ENCODE measurements at places on chromosomes 5 and 9.

GRCh38 chr9:107875571-107875980 lies 386.0 kb upstream of the KLF4 start:
- no peak for DNase-seq

DNA sequence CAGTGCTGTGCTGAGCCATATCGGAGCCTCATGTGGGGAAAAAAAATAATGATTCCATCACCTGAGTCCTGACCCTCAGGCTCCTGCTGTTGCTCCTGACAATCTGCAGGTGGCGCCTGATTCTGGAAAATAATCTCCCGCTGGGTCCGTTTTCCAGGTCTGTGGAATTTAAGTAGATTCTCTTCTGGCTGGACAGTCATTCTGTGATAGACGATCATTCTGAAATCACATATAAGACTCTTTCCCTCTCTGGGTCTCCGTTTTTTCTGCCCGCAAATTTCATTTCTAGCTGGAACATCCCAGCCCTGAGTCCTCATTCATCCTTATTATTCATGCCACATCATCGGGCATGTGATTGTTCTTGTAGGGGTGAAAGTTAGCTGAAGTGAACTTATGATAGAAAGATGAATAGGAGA lies 22.1 kb upstream of the STXBP1 start:
- DNase-seq, result peak; percentile 10

DNA sequence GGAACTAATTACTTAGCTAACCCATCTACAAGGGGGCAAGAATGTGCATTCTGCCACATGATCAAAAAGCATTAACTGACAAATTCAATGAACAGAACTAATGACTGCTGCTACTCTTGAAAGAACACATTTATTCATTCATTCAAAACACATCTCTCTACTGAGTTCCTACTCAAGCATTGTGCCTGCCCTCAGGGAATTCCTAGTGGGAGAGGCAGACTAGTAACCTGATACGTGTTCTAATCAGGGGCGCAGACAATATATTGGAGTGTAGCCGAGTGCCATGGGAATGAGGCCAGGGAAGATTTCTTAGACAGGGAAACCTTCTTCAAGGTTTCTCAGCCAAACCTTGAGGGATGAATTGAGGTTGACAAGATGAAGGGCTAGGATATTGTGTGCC lies 56.7 kb upstream of the PAPPA start:
- DNase-seq, result no peak

- no peak for DNase-seq
These were observed 333.1 kb downstream of the ASTN2 start for GRCh38 chr9:117081641-117082317.

- no peak for DNase-seq
These were observed at the start of gene PDLIM4 for GRCh38 chr5:132257131-132258101. PDLIM4 (plus strand) TSS chr5:132257696; CDS start chr5:132257735, 39 bp downstream.

- DNase-seq, result no peak
These were observed 148.7 kb upstream of the RANBP3L start for GRCh38 chr5:36450229-36451014.

GRCh38 chr5:116527582-116527981 lies 47.0 kb downstream of the SEMA6A start:
- DNase-seq, result no peak

GRCh38 chr9:70539526-70539925 lies 125.1 kb upstream of the KLF9 start:
- no peak for DNase-seq

DNA sequence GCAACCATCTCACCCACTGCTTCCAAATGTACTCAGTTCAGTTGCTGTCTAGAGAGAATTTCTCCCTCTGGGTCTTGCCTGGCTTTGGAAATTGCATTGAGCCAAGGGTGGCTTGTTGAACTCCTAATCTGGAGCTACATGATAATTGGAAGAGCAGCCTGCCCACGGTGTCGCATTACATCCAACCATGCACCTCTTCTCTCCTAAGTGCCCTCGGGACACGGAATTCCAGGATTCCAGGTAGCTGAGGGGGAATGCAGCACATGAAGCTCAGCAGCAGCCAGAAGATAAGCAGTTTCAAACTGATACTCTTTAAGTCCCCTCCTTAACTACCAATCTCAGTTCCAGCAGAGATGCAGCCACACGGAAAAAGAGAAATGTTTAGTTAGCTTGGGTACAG lies 509.4 kb upstream of the KLF4 start:
- no peak for DNase-seq

DNA sequence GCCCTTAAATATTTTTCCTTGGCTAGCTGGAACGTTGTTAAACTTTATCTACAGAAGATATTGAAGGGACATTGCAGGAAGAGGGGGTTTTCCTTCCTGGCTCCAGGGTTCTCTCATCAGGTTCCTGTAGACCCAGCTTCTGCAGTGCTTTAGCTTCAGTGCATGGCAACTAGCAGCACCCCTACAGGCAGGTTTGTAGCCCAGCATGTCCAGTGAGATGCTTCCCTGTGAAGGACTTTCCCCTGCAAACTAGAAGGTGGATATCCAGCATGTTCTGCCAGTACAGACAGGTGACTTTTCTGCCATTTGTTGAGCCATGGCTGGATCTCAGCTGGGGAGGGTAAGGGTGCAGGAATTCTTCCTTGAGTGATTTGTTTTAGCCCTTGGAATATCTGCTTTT lies 10.4 kb downstream of the CCL28 start:
- DNase-seq, result no peak

GRCh38 chr9:10168241-10168640 lies 444.6 kb downstream of the PTPRD start:
- no peak for DNase-seq

- peak; percentile 6 for DNase-seq
These were observed 32.9 kb upstream of the MAN2A1 start for GRCh38 chr5:109656829-109657228.

DNA sequence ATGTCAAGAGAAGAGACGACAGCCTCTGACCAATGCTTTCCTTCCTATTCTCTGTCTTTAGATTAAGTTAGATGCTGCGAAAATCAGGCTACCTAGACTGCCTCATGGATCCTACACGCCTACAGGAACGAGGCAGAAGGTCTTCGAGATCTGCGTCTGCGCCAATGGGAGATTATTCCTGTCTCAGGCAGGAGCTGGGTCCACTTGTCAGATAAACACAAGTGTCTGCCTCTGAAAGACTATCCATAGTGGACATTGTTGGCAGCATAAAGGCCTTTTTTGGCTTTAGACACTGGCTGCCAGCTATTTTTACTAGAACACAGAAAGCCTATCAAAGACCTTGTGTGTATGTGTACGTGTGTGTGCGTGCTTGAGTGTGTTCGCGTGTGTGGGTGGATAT lies 90.9 kb upstream of the PPP1R2B start:
- DNase-seq, result no peak

GRCh38 chr9:4849369-4849768 lies 56.6 kb downstream of the RCL1 start:
- no peak for DNase-seq

- no peak for DNase-seq
These were observed 189.7 kb upstream of the TLE4 start for GRCh38 chr9:79382044-79382443.

- no peak for DNase-seq
These were observed 27.6 kb upstream of the TSLP start for GRCh38 chr5:111043712-111044506.

DNA sequence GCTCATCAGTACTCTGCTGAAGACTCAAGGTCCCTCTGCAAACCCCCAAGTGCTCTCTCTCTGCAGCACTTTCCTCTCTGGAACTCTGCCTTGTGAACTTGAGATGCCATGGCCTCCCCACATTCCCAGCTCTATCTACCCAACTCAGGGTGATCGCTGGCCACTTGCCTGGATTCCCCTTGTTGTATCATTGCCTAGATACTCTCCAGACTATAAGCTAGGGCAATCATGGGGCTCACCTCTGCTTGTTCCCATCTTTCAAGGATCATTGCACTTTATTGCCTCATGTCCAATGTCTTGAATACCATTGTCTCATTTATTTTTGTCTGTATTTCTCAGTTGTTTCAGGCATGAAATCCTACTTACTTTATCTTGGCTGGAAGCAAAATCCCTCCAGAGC lies 144.1 kb downstream of the PLPPR1 start:
- DNase-seq, result no peak

DNA sequence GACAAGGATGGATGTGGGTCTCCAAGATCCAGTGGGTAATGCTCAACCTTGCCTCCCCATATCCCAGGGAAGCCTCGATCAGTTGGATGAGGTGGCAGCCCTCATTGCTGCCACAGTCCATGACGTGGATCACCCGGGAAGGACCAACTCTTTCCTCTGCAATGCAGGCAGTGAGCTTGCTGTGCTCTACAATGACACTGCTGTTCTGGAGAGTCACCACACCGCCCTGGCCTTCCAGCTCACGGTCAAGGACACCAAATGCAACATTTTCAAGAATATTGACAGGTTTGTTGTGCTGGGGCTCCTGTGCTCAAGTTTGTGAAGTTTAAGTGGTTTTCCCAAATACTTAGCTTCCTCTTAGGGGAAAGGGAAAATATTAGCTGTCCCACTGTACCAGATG lies 74.0 kb downstream of the WDR41 start:
- DNase-seq, result no peak

All from stimulated activated CD4-positive, alpha-beta T cell treated with anti-CD3 and anti-CD28 coated beads, Interleukin-4, amount 100 ng/mL, for 1 hour (primary cell).